CD4-positive, alpha-beta T cell treated with Interleukin-6 at 100 ng/mL for 8 hours (primary cell): ENCODE measurements at places on chromosomes 7 and 10.

GRCh38 chr10:44854693-44855350 is 56.3 kb upstream of the TMEM72 start:
- DNase-seq: no peak

DNA sequence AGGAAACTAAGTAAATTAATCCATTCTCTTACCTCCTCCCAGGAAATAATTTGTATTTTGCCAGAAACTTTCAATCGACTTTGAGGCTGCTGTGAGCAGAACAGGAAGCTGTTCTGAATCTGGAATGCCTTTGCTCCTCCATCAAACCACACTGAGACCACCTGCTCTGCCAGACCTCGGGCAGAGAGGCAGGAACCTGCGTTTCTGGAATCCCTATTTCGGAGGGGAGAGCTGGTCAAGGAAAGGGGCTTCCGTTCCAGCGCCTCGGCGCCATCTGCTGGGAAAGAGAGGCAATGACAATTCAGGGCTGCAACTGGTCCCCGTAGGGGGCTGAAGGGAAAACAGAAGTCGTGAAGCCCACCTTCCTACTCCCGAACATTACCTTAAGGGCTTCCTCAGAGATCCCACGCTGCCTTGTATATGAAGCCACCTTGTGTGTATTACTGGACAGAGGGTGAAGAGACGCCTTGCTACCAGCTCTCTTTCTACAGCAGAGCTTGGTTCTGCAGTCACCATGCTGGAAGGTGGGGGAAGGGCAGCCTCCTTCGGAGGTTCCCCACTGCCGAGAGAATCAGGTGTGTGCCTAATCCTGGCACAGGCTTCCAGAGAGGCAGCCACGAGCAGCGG is 31.2 kb downstream of the ZNF467 start:
- peak; percentile 56 for DNase-seq

DNA sequence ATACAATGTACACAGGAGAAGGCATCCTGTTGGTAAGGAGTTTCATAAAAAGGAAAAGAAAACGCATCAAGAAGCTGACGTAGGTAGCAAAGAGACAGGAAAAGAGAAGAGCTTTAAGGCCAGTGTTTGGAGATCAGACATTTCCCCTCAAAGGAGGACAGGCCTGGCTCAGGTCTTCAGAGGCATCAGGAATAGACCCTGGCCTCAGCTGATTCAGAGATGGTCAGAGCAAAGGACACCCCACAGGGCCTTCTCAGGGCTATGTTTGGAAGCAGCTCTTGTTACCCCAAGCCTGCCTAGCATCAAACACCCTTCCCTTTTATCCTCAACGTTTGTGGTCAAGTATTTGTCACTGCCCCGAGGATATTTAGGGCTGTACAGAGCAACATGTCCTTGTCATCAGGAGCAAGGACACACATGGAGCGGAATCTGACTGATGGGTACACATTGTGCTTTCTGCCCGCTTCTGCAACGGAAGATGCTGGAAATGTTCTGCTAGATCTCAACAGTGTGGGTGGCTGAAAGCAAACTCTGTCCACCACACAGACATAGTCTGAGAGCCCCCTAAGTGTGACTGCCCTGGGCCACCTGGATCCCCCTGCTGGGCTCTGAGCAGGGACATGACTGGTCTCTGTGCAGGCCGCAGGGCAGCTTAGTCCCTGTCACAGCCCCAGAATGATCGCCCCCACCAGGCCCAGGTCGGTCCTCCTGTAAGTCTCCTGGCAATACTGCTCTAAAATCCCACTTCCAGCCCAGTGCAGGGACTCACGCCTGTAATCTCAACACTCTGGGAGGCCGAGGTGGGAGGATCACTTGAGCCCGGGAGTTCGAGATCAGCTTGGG is 1.0 kb upstream of the ZDHHC4 start:
- no peak for DNase-seq

DNA sequence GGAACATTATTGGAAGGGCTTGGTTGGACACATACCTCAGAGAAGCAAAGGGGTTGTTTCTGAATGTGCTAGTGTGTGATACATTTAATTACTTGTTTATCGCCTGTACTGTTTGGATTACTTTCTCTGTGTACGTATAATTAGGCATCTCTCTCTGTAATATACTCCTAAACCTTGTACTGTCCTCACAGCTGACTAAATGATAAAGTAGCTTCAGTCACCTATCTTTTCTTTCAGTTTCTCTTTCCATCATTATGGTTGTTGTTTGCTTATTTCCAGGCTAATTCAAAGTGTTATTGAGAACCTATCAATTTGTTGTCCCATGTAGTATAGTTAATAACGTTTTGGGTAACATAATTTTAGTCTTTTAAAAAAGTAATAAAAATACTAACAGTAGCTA is 34.0 kb downstream of the MXI1 start:
- DNase-seq: no peak

- DNase-seq: no peak
These were observed 18.8 kb upstream of the TLL2 start for GRCh38 chr10:96532523-96532922.

- DNase-seq: no peak
These were observed 177.1 kb upstream of the SVIL start for GRCh38 chr10:29811751-29812427.

DNA sequence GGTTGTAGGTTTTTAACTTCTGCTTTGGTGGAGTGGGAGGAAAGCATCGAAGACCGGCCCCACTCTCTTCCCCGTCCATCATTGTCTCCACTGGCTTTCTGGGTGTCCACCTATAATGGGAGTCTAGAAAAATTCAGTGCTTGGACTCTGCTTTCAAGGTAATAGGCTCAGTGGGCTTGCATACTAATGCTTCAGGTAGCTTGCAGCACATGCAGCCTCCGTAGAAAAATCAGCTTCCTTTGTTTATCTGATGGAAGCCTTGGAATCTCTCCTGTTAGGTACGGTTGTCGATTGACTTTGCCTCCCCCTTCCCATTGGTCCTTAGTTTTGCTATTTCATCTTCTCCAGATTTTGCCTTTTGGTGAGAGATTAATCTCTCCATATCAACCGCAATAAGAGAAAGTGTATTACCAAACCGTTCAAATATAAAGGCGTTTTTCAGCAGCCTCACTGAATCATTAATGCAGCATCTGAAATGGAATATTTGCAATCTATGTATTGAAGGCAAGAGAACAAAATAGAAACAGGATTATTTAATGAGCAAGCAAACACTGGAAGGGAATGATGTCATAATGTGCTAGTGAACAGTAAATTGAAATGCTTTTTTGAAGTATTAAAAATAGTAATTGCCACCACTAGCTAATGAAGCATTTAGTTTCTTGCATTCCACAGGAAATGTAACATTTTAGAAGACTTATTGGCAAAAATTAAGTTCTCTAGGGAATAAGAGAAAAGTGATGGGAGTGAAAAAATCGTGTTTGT is 944 bp downstream of the AVL9 start:
- DNase-seq: no peak

DNA sequence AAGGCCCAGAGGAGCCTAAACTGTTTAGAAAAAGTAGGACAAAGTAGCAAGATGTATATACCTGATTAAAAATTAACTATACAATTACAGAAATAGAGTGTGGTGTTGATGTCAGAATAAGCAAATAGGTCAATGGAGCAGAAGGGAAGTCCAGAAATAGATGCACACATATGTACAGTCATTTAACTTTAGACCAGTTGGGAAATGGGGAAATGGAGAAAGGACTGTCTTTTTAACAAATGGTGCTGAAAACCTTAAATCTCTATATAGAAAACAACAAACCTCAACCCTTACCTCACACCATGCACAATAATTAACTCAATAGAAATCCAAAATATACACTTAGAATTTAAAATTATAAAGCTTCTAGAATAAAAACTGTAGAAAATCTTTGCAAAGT is 72.2 kb downstream of the CH25H start:
- no peak for DNase-seq

GRCh38 chr7:16561943-16562342 is 35.3 kb downstream of the LRRC72 start:
- no peak for DNase-seq

DNA sequence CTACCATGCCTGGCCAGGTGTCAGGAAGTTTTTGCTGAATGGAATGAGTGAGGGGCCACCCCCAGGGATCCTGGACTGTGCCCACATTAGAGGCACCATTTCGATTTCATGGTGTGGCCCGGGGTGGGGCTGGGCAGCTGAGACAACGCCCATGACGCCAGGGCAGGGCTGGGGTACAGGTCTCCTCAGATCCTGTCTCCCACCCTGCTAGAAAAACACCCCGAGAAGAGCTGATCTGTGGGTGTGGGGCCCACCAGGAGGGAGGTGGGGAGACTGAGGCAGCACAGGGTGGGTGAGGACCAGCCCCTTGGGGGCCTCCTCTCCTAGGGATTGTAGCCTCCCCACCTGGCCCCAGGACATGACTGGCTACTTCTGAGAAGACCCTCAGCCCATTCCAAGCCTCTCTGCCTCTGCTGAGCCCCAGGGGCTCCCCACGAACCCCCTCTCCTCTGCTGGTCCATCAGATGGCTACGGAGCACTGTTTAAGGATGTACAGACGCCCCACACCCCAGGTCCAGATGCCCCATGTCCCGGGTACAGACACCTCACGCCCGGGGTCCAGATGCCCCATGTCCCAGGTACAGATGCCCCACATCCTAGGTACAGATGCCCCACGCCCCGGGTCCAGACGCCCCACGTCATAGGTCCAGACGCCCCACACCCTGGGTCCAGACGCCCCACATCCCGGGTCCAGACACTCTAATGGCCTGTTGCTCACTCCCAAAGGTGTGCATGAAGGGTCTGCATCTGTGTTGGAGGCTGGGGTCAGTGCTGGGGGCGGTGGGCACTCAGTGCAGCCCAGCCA is 99.4 kb downstream of the MICALL2 start:
- DNase-seq: no peak

DNA sequence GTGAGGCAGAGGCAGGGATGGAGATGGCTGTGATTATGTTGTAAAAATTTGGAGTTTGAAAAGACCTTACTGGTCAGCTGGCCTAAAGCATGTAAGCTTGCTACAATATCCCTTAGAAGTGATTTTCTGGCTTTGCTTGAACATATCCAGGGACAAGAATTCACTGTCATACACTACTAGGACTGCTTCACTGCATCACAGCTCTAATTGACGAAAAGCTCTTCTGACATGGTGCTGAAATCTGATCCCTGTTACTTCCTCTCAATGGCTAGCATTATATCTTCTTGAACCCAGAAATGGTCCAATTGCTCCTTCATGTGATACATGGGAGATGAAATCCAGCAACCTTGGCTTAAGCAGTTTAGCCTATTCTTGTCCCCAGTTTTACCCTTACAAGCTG is 197.7 kb upstream of the HPS1 start:
- DNase-seq: no peak

DNA sequence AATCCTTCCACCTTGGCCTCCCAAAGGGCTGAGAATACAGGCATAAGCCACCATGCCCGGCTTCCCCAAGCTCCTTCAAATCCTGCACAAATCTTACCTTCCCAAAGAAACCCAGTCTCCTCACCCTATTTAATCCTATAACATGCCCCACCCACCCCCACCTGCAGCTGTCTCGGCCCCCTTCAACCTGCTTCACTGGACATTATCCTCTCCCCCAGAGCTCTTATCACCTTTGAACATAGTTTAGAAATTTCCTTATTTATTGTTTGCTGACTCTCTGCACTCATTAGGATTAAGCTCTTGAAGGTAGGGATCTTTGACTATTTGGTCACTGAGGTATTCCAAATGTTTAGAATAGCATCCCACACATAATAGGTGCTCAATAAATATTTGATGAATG is 3.5 kb downstream of the ZNF467 start:
- DNase-seq: no peak

DNA sequence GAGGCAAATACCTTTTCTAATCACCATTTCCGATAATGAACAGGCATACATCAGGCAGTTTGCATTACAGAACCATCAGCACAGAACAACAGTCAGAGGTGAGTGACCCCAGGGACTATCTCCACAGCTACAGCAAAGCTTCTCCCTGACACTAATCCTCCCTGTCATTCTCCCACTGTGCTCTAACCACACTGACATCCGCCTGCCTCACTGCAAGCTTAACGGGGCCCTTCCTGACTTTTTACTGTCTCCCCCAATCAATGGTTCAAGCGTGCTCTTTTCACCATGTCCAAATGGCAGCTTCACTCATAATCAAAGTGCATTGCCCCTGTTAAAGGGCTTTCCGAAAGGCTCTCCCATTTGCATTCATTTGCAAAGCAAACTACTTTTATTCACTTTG is 196.3 kb downstream of the DNAJC1 start:
- no peak for DNase-seq

GRCh38 chr10:96912405-96912804 is 80.3 kb downstream of the LCOR start:
- DNase-seq: no peak

DNA sequence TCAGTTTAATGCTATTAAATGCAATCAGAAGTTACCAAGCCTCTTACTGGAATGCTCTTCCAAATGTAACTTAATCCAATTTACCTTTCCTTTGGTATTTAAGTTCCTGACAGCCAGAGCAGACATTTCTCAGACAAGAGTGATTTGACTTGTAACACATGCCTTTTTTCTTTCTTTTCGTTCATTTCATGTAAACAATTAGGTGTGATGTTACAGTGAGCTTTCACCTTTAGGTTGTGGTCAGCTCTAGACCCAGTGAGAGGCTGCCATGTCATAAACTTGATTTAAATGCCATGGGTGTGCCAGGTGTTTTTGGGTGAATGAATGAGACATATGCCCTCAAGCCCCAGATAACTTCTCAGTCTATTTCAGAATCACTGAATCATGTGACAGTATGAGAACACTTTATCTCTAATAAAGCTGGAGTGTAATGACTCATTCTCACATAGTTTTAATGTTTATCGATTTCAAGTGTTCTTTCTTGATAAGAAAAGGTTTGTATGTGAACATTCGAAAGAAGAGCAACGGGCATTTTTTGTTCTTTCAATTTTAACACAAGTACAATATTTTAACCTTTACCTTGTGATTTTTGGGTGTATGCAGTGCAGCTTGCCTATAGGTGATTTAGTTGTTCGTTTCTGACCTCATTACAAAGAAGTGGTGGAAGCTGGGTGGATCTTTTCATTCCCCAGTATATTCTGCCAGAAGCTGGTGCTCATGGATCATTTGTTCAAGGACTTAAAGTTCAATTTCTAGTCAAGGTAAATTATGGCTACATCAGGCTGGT is 61.5 kb downstream of the CHN2 start:
- no peak for DNase-seq

GRCh38 chr7:15317215-15317614 is 244.6 kb downstream of the AGMO start:
- no peak for DNase-seq

DNA sequence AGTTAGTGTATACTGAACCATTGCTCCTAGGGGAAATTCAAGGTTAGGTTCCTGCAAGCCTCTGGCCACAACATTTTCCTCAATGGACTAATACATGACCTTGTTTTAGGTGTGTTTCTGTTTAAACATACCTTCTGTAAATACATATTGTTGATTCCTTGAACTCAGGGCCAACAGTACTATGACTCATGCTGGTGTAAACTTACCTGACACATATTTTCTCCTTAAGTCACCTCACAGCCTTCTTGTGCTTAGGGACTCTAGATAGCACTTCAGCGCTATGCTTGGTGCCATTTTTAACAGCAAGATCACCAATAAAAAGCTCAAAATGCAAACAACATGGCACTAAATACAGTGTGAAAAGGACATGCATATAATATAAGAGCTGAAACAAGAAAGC is 176.4 kb downstream of the TAX1BP1 start:
- no peak for DNase-seq
